ENCODE measurements at places on chromosomes 5 and 9. TPM values are rescaled to one million over a fixed set of nuclear protein-coding genes. Genes with fewer than 3 reads are reported as not detected.
A peak's percentile ranks its signal among the peaks of the same experiment; 100 is the strongest.

The SEMA6A gene
- 53.3 TPM for total RNA-seq

The GFRA3 gene
- total RNA-seq, result 0.83 TPM

The SOX30 gene
- 0.09 TPM for total RNA-seq

The GZMA gene
- total RNA-seq, result not detected

GRCh38 chr5:113487416-113487780 lies 855 bp downstream of the MCC start:
- peaks cover 87% of the 10 kb centered on the region for H3K27me3 ChIP-seq
- peaks cover 17% of the 10 kb centered on the region for H3K4me1 ChIP-seq
- H3K36me3 ChIP-seq, result peaks cover 22% of the 10 kb centered on the region
- H3K27ac ChIP-seq, result no peak overlapping the region
- no peak for DNase-seq

DNA sequence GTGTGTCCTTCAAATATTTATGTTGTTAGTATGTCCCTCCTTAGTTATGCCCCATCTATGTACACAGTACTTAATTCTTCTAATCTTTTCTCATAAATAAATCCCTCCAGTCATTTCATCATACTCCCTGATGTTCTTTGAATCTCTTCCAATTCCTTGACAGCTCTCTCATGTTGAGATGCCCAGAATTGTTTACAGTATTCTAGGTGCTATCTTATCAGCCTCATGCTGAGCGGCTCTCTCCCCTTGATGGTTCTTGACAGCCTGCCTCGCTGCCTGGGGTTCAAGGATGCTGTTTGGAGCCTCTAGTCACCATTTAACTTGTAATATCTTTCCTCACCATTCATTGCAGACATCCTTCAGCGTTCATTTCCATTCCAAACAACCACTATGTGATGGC lies 799.2 kb downstream of the BRINP1 start:
- H3K4me1 ChIP-seq, result no peaks in the 10 kb centered on the region
- H3K36me3 ChIP-seq, result no peaks in the 10 kb centered on the region
- H3K27ac ChIP-seq, result no peak overlapping the region
- DNase-seq, result no peak
- H3K4me3 ChIP-seq, result no peak overlapping the region
- H3K27me3 ChIP-seq, result no peaks in the 10 kb centered on the region

- no peak overlapping the region for H3K4me3 ChIP-seq
- no peak overlapping the region for H3K27ac ChIP-seq
- no peak for DNase-seq
- H3K4me1 ChIP-seq, result no peaks in the 10 kb centered on the region
These were observed 561.3 kb downstream of the PSAT1 start for GRCh38 chr9:78858266-78858665.

- H3K4me1 ChIP-seq, result peaks cover 27% of the 10 kb centered on the region
- H3K4me3 ChIP-seq, result no peak overlapping the region
- peak; percentile 5 for DNase-seq
- no peaks in the 10 kb centered on the region for H3K36me3 ChIP-seq
- peak overlapping the region; percentile 4 for H3K27ac ChIP-seq
These were observed 266.4 kb upstream of the ZNF608 start for GRCh38 chr5:125012727-125013451.

- no peaks in the 10 kb centered on the region for H3K36me3 ChIP-seq
- H3K4me3 ChIP-seq, result peak overlapping the region; percentile 3
- no peaks in the 10 kb centered on the region for H3K27me3 ChIP-seq
These were observed 91.0 kb upstream of the JAK2 start for GRCh38 chr9:4894076-4894475.

DNA sequence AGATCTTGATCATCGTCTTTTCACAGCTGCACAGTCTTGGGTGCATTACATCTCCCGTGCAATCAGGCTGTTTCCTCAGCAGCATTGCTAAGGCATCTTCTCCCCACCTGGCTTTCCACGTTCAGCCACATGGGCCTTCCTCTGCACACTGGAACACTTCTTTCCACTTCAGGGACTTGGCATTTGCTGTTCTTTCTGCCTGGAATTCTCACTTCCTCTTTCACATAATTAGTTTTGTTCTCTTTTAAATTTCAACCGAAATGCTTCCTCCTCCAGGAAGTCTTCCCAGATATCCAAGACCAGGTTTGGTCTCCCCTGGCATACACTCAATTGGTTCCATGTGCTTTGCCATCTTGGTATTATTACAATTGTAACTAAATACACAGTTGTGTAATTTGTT lies 43.8 kb downstream of the WHRN start:
- no peaks in the 10 kb centered on the region for H3K36me3 ChIP-seq
- H3K4me3 ChIP-seq, result no peak overlapping the region
- no peaks in the 10 kb centered on the region for H3K27me3 ChIP-seq
- DNase-seq, result no peak

- no peaks in the 10 kb centered on the region for H3K4me1 ChIP-seq
- H3K27me3 ChIP-seq, result peaks cover 19% of the 10 kb centered on the region
- H3K4me3 ChIP-seq, result no peak overlapping the region
- DNase-seq, result no peak
- H3K27ac ChIP-seq, result no peak overlapping the region
- no peaks in the 10 kb centered on the region for H3K36me3 ChIP-seq
These were observed 15.5 kb upstream of the SOWAHA start for GRCh38 chr5:132797651-132798050.

GRCh38 chr5:77629509-77630113 lies 8.9 kb downstream of the OTP start:
- peak overlapping the region; percentile 74 for H3K27ac ChIP-seq
- peaks cover 26% of the 10 kb centered on the region for H3K36me3 ChIP-seq
- DNase-seq, result no peak
- peak overlapping the region; percentile 92 for H3K4me3 ChIP-seq
